ENCODE measurements at places on chromosomes 7 and 10. TPM values are rescaled to one million over a fixed set of nuclear protein-coding genes. Genes with fewer than 3 reads are reported as not detected.

- no peak for DNase-seq
These were observed 609.0 kb upstream of the FZD8 start for GRCh38 chr10:36251068-36251467.

- no peak for DNase-seq
These were observed 16.3 kb upstream of the GIMAP6 start for GRCh38 chr7:150648353-150649079.

DNA sequence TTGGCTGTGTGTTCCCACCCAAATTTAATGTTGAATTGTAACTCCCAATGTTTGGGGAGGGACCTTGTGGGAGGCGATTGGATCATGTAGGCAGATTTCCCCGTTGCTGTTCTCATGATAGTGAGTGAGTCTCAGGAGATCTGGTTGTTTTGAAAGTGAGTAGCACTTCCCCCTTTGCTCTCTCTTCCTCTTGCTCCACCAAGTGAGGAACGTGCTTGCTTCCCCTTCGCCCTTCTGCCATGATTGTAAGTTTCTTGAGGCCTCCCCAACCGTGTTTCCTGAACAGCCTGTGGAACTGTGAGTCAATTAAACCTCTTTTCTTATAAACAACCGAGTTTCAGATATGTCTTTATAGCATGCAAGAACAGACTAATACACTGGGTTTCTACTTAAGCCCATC lies 176.3 kb downstream of the CDK14 start:
- no peak for DNase-seq

- DNase-seq = no peak
These were observed 47.5 kb downstream of the CARD11 start for GRCh38 chr7:2996141-2996540.

GRCh38 chr10:104664205-104664604 lies 23.1 kb downstream of the SORCS3 start:
- no peak for DNase-seq

DNA sequence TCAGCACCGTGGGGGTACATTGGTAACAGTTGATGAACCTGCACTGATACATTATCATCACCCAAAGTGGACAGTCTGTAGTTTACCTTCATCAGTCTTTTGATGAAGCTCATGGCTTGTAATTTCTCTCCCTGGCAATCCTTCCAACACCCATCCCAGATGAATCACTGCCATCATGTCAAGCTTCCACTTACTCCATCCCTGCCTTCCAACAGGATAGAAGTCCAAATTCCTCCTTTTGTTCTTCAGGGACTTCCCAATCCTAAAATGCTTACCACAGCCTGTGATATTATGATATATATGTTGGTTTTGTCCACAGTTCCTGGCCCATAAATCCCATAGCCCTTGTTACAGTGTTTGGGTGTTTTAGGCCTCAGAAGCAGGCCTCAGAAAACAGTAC lies 16.1 kb downstream of the SNX10 start:
- no peak for DNase-seq

GRCh38 chr7:91814189-91814588 lies 66.3 kb downstream of the MTERF1 start:
- no peak for DNase-seq

GRCh38 chr10:114239117-114239993 lies at the start of gene VWA2:
Gene VWA2, plus strand, starts transcription at chr10:114239254. Its CDS starts 9,460 bp downstream, at chr10:114248714.
- no peak for DNase-seq

GRCh38 chr7:40412323-40412722 lies 277.5 kb downstream of the SUGCT start:
- DNase-seq = no peak

GRCh38 chr7:68529221-68529620 lies 1069.1 kb upstream of the AUTS2 start:
- DNase-seq = no peak

Gene MICU1
- total RNA-seq = 48.2 TPM

Gene VSIR
- 65.6 TPM for total RNA-seq

Gene CREB5
- 10.6 TPM for total RNA-seq

Gene PON1
- not detected for total RNA-seq

Gene ANKRD1
- 0.62 TPM for total RNA-seq

Data from ureter (tissue), 1 donor.